ENCODE measurements at places on chromosomes 2 and 18. TPM values are rescaled to one million over a fixed set of nuclear protein-coding genes. Genes with fewer than 3 reads are reported as not detected.

PLA2R1 gene
- not detected for total RNA-seq

CLIP4 gene
- 21.8 TPM for total RNA-seq

ANKRD30B gene
- not detected for total RNA-seq

DSG4 gene
- not detected for total RNA-seq

FBXO41 gene
- 25.3 TPM for total RNA-seq

STARD6 gene
- not detected for total RNA-seq

SERPINB2 gene
- total RNA-seq: not detected

PSMA8 gene
- 1.2 TPM for total RNA-seq

CCNYL1 gene
- 6.7 TPM for total RNA-seq

HS6ST1 gene
- 17.6 TPM for total RNA-seq

NT5DC4 gene
- not detected for total RNA-seq

ARHGAP15 gene
- total RNA-seq: 54.1 TPM

AQP12B gene
- not detected for total RNA-seq

LOXL3 gene
- 2.1 TPM for total RNA-seq

RUFY4 gene
- total RNA-seq: not detected

NDUFB3 gene
- total RNA-seq: 123 TPM

CNOT9 gene
- total RNA-seq: 127 TPM

CLK1 gene
- 114 TPM for total RNA-seq

FOXD4L1 gene
- 0.14 TPM for total RNA-seq

GPR155 gene
- total RNA-seq: 1.1 TPM

Data from activated T-helper 2 cell treated with anti-CD3 and anti-CD28 coated beads, Interferon-gamma antibody, Interleukin-2, Interleukin-4, amounts not matched to agents 10 μg/mL and 5 μg/mL and 100 μg/mL, durations not matched to agents 14 hours and 24 hours and 36 hours (primary cell).